ENCODE measurements at places on chromosomes 3 and 15.

DNA sequence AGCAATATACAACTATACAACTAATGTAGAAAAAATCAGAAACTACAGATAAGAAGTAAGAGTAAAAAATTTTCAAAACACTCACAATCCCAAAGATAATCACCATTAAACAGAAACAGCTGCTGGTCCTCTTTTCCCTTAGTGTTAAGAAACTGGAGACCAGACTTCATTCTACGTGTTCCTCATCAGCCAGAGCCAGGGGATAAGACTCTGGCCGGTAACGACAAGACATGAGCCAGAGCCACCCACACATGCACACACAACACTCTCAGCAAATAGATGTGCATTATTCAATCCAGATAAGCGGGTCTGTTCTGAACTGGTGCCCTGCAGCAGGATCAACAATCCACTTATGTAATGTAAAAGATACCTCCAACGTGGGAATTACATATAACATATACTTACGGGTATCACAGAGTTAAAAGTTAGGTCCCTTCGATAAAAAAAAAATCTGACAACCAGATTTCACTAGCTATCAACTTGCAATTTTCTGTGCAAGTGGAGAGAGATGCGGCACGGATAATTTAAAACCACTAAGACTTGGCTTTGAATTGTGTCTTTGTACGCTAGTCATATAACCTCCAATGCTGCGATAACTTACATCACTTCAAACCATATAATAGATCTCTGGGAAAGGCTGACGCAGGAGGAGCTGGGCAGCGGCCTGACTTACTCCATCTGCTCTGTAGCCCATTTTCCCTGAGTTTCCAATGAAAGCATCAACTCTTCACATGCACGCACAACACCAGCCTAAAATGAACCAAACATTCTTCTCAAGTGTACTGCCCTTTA, 17.8 kb downstream of the PRICKLE2 start:
- peak; percentile 81 for DNase-seq

DNA sequence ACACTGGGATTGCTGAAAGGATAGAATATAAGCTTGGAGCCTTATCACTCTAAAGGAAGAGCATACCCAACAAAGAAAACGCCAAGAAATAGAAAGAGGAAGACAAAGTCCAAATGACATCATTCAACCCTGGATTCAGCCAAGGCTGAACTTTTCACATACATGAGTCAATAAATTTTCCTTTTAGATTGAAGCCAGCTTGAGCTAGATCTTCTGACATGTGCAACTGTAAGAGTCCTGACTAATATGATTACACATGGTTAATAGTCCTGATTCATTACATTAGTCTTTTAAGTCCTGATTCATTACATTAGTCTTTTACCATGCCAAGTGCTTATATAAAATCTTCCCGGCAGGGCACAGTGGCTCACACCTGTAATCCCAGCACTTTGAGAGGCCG, 13.6 kb upstream of the DENND6A start:
- peak; percentile 34 for DNase-seq

- peak; percentile 19 for DNase-seq
Measured at GRCh38 chr3:114504941-114505628, 211.3 kb downstream of the TIGIT start.

- no peak for DNase-seq
Measured at GRCh38 chr3:190504354-190505125, 9.3 kb upstream of the IL1RAP start.

- DNase-seq: no peak
Measured at GRCh38 chr3:55868347-55868746, 381.2 kb upstream of the WNT5A start.

DNA sequence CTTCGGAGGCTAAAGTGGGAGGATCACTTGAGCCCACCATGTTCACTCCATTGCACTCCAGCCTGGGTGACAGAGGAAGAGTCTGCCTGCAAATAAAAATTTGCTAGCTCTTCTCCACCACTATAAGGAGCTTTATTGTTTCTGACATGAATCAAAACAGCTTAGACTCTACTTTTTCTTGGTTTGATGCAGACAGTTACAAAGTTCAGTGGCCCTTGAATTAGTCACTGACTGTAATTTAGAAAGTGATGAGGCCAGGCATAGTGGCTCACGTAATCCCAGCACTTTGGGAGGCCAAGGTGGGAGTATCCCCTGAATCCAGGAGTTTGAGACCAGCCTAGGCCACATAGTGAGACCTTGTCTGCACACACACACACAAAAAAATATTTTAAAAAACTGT, 172.4 kb upstream of the CGNL1 start:
- no peak for DNase-seq

- no peak for DNase-seq
Measured at GRCh38 chr3:195800240-195800639, 11.5 kb downstream of the MUC4 start.

GRCh38 chr3:55000546-55000945, 72.7 kb upstream of the LRTM1 start:
- DNase-seq: peak; percentile 88

GRCh38 chr3:30488070-30488756, 118.2 kb upstream of the TGFBR2 start:
- DNase-seq: no peak

DNA sequence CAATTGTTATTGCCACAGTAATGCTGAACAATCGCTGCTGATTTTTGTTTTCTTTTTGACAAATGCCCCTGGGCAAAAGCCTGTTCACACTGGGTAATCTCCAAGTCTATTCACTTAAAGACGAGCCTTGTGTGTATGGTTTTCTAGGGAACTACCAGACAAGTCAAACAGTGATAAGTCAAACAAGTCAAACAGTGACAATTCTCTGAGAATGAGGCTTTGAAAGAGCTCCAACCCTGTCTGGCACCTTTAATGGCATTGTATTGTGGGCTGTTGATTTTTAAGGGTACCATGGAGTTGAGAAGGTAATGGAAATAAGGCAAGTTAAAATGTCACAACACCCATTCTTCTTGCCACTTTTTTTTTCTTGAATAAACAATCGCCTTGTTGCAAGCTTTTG, 59.4 kb upstream of the TMC3 start:
- no peak for DNase-seq

DNA sequence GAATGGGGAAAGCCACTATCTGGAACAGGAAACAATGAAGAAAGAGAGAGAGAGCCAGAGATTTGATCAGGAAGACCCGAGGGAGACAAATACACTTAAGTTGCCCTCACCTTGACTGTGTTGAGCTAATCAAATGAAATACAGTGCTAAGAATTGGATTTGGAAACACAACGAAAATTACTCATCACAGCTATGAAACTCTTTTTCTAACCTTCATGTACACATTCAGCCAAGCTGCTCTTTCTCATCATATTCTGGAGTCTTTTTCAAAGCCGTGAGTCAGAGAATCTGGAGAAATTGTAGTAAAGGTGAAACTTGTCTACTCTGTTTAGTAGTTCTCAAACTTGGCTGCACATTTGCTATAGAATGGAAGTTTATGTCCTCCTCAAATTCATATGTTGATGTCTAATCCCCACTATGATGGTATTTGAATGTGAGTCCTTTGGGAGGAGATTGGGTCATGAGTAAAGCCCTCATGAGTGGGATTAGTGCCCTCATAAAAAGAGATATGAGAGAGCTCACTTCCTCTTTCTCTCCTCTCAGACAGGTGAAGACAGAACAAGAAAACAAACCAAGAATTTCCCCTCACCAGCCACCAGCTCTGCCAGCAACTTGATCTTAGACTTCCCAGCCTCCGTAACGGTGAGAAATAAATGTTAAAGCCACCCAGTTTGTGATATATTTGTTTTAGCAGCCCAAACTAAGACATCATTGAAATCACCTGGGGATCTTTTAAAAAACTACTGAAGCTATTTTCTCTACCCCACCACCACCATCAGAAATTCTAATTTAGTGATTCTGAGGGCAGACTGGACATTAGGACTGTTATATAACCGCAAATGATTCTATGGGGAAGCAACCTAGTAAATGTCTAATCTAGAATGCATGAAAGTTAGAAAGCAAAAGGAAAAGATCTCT, 143.6 kb upstream of the GRM7 start:
- DNase-seq: no peak

DNA sequence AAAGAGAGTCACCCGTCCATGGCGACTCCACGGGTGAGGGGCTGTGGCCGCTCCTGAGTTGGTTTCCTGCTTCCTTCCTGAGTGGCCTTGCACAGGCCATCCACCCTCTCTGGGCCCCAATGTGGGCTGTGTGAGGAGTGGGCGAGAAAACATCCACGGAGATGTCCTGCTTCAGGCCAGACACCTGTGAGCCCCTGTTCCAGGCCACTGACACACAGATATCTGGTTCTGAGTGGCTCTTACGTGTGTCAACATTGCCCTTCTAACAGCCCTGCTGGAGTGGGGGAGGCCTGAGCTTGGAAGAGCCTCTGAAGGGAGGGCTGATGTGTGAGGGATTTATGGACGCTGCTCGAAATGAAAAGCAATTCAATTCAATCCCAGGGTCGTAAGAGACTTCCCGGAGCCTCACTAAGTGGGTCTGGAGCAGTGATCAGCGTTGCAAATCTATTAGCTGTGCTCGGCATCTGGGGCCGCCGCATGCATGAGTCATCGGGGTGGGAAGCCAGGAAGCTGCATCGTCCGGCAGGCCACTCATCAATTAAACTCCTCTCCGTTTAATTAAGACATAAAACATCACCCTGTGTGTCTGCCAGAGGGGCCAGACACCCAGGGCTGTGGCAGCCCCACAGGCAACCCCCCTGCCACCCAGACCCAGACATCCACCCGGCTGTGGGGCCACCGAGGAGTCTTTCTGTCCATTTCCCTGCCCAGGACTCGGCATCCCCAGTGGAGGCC, 20.0 kb upstream of the PRR23E start:
- DNase-seq: peak; percentile 79

- no peak for DNase-seq
Measured at GRCh38 chr3:97895216-97895615, 73.4 kb downstream of the CRYBG3 start.

DNA sequence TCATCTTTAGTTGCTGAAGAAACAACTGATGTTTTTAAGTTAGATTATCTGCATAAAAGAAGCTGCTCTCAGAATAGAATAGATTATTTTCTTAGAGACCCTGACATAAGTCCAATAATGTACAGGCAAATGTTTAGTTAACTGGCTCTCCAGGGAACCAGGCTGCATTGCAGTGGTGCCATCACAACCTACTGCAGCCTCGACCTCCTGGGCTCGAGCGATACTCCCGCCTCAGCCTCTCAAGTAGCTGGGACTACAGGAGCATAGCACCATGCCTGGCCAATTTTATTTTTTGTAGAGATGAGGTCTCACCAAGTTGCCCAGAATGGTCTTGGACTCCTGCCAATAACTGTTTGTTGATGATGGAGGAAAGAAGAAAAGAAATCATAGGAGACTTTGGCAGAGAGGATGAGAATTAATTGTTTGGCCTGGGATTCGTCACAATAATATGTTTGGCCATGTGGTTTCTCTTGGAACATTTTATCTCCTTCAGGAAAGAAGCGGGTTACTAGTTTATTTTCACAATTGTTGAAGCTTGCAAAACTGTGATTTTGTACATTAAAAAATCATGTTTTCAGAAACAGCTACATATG, 429.2 kb downstream of the CADM2 start:
- DNase-seq: no peak
